ENCODE measurements at places on chromosomes 12 and 14.

DNA sequence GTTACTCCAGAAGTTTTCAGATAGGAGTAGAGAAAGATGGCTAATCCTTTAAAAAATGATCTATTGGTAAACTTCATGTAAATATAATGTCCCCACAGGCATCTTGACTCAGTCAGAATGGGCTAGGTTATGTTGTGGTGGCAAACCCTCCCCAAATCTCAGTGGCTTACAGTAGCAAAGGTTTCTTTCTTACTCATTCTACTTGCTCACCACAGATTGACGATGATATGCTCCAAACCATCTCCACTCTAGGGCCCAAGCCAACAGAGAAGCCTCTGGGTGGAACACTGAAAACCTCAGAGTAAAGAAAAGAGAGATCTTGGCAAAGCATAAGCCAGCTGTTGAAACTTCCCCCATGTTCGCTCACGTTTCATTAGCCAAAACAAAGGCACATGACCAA lies 146.4 kb downstream of the EMP1 start:
- no peak for DNase-seq

- DNase-seq = no peak
Observed at GRCh38 chr12:94397401-94397800, 62.3 kb downstream of the CEP83 start.

DNA sequence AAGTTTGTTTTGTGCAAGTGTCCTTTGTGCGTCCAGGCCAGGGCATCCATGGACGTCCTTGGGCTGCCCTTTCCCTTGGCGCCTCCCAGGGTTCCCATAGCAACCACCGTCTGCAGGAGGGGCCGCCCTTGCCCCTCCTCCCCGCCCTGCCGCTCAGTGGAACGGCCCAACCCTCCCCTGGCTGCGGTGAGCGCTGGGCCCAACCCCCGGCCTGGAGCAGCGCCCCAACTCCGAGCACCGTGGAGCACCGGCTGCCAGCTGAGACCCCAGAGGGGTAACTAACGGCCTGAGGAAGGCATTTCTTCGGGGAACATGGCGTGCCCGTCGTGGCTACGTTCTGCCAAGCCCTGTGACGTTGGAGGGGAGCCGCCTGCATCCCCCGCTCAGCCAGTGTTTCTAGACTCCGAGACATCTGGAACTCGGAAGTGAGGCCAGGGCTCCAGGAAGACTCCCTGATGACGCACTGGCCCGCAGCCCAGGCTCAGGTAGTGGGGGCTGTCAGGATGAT lies 5.3 kb upstream of the ACACB start:
- peak; percentile 17 for DNase-seq

GRCh38 chr14:57889245-57889644 lies 23.4 kb upstream of the SLC35F4 start:
- DNase-seq = no peak

GRCh38 chr14:88681755-88682494 lies 110.8 kb downstream of the EML5 start:
- DNase-seq = no peak

DNA sequence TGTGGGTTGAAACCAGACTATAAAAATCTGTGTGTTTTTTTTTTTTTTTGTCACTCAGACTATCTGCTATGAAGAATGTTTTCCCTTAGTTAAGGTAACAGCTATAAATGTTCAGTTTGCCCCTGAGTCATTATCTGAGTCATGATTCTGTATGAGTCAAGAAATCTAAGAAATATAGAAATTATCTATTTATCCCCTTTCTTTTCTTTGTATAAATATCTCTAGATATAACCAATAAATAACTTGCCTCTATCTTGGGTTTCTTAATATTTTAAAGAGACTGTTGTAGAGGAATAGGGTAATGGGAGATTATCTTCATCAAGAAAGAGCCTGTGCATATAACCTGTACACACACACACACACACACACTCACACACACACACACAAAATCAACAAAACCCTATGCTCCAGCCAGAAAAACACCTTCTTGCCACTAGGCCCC lies 161.7 kb upstream of the EEA1 start:
- DNase-seq = no peak

Measured in stimulated activated CD8-positive, alpha-beta memory T cell treated with anti-CD3 and anti-CD28 coated beads, Interleukin-15, amount 100 ng/mL, for 1 hour (primary cell).